ENCODE measurements at places on chromosomes 3 and 15.

DNA sequence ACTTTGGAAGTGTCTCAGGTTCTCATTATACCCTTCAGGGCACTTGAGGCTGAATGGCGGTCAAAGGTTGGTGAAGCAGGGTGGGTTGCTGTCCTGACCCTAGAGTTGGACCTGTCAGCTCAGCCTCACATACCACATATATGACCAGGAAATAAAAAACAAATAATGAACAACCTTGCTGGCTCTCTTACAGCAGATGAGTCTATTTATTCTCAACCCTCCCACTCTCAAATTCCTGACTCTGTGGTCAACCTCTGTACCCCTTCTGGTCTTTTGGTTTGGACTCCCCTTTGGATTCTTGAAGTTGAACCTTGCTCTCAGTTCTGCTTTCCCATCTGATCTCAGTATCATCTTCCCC is 16.9 kb downstream of the PPP2R3A start:
- no peak for DNase-seq

GRCh38 chr3:39753391-39753790 is 56.0 kb upstream of the MYRIP start:
- DNase-seq, result no peak

DNA sequence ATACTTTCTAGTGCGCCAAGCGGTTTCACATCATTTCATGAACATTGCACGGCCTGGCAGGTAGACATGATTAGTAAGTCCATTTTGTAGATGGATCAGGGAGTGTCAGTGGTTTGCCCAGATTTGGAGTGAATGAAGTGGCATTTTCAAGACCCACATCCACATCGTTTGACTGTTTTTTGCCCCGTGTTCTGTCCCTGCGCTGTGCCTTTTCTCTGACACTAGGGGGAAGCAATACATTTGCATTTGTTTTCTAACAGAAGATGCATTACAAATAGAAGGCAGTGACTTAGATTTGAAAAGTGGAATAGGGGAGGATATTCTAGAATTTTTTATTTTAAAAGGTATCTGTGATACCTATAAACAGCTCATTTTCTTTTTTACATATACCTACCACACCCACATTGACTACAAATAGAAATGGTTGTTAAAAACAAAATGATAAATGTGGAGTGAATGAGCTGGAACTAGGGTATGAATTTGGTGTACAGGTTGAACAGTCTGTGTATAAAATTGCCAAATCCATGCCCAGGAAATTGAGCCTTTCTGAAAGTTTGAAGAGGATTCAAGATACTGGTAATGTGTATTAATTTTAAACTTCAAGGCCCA is 98.0 kb downstream of the USP13 start:
- DNase-seq, result no peak

DNA sequence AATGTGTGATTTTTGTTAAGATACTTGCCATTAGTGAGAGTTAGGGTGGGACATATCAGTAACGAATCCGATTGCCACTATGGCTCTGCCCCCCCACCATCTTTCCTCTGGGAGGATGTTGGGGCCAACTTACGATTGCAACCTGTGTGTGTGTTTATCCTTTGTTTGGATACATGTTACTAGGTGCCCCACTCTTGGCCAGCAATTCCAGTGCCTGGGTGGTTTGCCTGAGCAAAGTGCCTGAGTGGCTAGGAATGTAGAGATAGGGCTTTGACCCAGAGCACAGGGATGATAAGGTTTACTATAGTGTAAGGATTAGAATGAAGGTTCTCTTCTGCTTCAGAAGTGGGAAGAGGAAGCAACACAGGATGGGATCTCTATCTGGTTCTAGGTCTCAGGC is 231.8 kb downstream of the TP63 start:
- no peak for DNase-seq

GRCh38 chr3:195802261-195802701 is 9.4 kb downstream of the MUC4 start:
- no peak for DNase-seq

DNA sequence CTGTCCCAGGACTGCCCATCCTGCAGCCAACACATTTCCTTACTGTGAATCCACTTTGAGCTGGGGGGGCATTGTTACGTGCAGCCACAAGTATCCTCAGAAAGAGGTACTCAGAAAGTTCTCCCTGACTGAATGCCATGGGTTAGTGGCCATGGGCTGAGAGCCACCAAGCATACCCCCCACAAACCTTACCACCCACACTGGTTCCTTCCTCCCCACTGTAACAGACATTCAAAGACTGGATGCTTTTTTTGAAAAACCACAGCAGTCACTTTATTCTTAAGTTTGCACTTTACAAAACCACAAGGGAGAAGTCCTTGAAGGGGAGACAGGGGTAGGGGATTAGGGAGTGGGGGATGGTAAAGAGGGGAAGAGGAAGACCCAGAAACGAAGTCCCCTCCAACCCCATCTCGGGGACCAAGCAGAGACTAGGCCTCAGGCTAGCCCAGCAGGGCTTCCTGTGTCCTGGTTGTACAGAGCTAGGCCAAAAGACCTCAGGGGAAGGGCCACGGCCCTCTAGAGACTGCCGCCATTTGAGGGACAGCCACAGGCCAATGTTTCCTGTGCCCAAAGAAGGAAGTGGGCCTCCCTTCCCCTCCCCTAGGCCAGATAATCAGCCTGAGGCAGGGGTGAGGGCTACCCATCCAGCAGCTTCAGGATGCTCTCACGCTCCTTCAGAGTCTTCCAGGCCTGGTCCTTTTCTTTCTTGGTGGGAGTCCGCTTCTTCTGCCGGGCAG is 10.1 kb upstream of the CAMK1 start:
- no peak for DNase-seq

GRCh38 chr15:48406266-48406891 is 75.2 kb downstream of the DUT start:
- DNase-seq, result no peak

GRCh38 chr3:140765246-140765645 is 87.4 kb downstream of the TRIM42 start:
- no peak for DNase-seq

GRCh38 chr3:17401912-17402311 is 340.5 kb downstream of the TBC1D5 start:
- DNase-seq, result no peak

- DNase-seq, result no peak
Measured at GRCh38 chr3:81816473-81817250, 55.2 kb upstream of the GBE1 start.

- peak; percentile 65 for DNase-seq
Measured at GRCh38 chr3:58167431-58168351, 43.1 kb downstream of the DNASE1L3 start.

GRCh38 chr3:182925330-182925943 is 54.9 kb downstream of the DCUN1D1 start:
- no peak for DNase-seq

GRCh38 chr3:68751888-68752287 is 180.5 kb downstream of the TAFA4 start:
- no peak for DNase-seq

DNA sequence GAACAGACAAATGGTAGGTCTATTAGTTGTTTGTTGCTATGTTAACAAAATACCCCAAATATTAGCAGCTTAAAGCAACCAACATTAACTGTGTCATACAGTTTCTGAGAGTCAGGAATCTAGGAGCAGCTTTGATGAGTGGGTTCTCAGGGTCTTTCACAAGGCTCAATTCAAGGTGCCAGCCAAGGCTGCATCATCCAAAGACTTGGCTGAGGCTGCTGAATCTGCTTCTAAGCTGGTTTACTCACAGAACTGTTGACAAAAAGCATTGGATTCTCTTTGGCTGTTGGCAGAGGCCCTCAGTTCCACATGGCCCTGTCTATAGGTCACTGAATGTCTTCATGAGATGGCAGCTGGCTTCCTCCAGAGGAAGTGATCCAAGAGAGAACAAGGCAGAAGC is 40.3 kb upstream of the TSC22D2 start:
- no peak for DNase-seq

Data from stimulated activated CD4-positive, alpha-beta T cell treated with anti-CD3 and anti-CD28 coated beads, Interleukin-4, amount 100 ng/mL, for 1 hour (primary cell).